ENCODE measurements at places on chromosomes 7 and 10.

DNA sequence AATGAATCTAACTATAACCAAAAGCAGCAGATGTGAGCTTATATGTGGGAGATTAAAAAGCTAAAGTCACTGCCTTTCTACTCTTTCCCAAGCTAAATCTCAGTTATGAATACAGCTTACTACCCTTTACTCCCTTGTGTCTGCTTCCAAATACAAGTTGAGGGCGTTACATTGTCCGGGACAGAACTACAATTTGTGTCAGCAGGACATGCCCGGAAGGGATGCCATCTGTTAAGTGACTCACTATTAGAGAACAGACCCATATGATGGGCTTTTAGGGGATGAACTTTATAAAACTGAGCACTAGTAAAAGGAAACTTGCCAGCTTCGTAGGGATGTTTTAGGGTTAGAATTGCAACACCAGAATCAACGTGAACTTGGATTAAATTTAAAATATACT is 299.7 kb upstream of the CSTF2T start:
- DNase-seq: no peak

GRCh38 chr10:32002531-32002930 is 53.7 kb downstream of the KIF5B start:
- DNase-seq: no peak

DNA sequence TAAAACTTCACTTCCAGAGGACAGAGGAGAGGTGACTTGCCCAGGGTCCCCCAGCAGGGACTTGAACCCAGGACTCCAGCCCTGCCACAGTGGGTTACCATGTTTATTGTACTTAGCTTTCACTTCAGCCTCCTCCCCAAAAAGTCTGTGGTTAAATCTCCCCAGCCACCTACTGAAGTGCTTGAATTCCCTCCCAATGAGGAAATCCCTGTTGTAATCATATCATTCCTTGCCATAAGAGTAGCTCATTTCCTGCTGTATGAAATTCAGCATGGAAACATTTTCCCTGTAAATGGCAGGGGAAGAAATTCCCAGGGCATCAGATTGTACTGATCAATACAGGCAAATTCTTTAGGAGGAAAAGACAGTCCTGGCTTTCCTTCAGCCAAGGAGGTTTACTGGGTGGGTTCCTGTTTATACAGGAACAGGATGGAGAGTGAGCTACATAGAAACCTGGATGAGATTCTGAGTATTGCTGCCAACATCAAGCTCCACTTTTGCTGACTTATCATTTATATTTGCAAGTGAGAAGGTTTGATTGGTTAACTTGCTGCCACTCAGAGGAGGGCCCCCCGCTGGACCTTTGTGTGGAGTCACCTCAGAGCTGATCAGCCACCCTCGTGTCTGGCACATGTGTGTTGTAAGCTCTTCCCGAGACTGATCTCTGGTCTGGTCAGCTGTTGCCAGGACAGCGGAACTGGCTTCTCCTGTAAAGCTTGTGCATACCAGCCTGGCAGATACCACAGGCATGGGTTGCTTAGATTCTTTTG is 16.4 kb upstream of the PDZD8 start:
- DNase-seq: no peak

DNA sequence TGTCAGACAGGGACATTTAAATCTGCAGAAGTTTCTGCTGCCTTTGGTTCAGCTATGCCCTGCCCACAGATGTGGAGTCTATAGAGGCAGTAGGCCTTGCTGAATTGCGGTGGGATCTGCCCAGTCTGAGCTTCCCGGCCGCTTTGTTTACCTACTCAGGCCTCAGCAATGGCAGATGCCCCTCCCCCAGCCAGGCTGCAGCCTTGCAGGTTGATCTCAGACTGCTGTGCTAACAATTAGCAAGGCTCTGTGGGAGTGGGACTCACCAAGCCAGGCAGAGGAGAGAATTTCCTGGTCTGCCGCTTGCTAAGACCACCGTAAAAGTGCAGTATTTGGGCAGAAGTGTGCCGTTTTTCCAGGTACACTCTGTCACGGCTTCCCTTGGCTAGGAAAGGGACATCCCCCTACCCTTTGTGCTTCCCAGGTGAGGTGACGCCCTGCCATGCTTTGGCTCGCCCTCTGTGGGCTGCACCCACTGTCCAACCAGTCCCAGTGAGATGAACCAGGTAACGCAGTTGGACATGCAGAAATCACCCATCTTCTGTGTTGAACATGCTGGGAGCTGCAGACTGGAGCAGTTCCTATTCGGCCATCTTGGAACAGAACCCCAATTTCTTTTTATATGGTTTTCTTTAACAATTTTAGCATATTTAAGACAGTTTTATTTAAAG is 28.4 kb upstream of the VWDE start:
- DNase-seq: no peak

DNA sequence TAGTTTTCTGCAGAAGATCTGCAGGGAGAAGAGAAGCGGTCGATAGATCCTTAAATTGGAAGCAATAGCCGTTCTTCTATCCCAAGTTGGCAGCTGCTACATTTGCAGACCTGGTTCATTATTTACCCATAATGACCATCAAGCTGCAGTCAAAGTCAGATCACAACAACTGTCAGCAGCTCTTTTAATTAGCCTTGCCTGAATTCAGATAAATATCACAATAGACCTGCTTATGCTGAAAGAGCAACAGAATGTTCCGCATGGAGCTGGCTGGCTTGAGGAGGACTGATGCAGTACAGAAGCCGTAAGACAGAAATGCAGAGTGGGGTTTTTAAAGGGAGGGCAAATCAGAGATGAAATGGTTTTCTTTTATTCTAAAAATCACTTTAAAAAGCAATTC is 109.4 kb downstream of the HIBADH start:
- no peak for DNase-seq

- no peak for DNase-seq
Observed at GRCh38 chr10:13102002-13102794, 2.2 kb downstream of the OPTN start.
